Thoracic aorta (tissue), 2 donors: ENCODE measurements at places on chromosomes 2 and 18.

DNA sequence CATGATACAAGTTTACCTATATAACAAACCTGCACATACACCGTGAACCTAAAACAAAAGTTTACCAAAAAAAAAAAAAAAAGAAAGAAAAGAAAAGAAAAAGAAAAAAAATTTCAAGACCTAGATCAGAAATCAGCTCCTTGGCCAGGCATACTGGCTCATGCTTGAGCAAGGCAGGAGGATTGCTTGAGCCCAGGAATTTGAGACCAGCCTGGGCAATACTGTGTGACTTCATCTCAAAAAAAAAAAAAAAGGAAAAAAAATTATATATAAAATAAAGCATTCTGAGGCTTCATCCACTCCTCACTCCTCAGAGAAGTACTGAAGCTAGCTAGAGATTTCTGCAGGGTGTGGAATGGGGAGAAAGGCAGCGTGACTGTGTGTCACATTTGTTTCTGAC is 11.8 kb upstream of the PROC start:
- H3K36me3 ChIP-seq = no peaks in the 10 kb centered on the region
- no peaks in the 10 kb centered on the region for H3K27me3 ChIP-seq
- H3K4me3 ChIP-seq = no peak overlapping the region
- peaks cover 46% of the 10 kb centered on the region for H3K4me1 ChIP-seq
- DNase-seq = no peak
- H3K27ac ChIP-seq = peak overlapping the region; percentile 85

GRCh38 chr2:205133544-205133943 is 548.8 kb upstream of the NRP2 start:
- H3K27me3 ChIP-seq = no peaks in the 10 kb centered on the region
- DNase-seq = no peak
- H3K36me3 ChIP-seq = no peaks in the 10 kb centered on the region
- no peak overlapping the region for H3K4me3 ChIP-seq
- no peak overlapping the region for H3K27ac ChIP-seq
- no peaks in the 10 kb centered on the region for H3K4me1 ChIP-seq

DNA sequence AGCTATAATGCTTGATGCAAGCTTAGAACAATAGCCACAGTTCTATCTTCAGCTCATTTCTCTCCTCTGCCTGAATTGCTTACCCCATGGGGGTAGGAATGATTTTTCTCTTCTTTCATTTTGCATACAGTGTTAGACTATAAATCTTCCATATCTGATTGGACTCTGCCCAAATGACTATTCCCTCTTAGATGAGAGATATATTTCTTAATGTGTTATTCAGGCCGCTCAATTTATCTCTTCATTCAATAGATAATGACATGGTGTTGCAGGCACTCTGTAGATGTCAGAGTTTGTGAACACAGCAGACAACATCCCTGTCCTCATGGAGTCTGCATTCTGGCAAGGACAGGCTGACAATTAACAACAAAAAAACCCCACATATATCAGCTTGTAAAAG is 443.7 kb upstream of the CELF4 start:
- H3K36me3 ChIP-seq = no peaks in the 10 kb centered on the region
- DNase-seq = no peak
- no peaks in the 10 kb centered on the region for H3K4me1 ChIP-seq
- H3K4me3 ChIP-seq = no peak overlapping the region
- H3K27ac ChIP-seq = no peak overlapping the region

GRCh38 chr2:9538000-9538507 is 17.6 kb downstream of the ADAM17 start:
- peaks cover 27% of the 10 kb centered on the region for H3K4me1 ChIP-seq
- peak overlapping the region; percentile 32 for H3K4me3 ChIP-seq
- no peaks in the 10 kb centered on the region for H3K27me3 ChIP-seq
- H3K36me3 ChIP-seq = no peaks in the 10 kb centered on the region

DNA sequence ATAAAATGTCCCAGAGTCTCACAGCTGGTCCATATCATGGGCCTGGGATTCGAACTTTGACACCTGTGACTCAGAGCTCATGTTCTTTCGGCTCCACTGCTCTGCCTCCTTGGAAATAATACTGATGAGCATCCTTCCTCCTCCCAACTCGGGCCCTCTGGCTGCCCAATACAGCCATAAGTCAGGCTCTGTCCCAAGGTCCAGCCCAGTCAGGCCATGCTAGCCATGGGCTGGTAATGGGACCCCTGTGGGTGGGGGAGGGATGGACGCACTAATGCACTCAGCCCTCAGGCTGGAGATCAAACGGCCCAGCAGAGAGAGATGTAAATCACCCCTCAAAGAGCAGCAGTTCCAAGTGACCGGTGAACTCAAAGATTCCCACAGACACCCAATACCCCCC is 61.1 kb downstream of the DDX1 start:
- DNase-seq = no peak
- no peaks in the 10 kb centered on the region for H3K36me3 ChIP-seq
- H3K27me3 ChIP-seq = no peaks in the 10 kb centered on the region
- no peak overlapping the region for H3K27ac ChIP-seq

- no peaks in the 10 kb centered on the region for H3K27me3 ChIP-seq
- no peak overlapping the region for H3K27ac ChIP-seq
- no peaks in the 10 kb centered on the region for H3K4me1 ChIP-seq
- DNase-seq = no peak
These were observed 30.7 kb upstream of the FANCL start for GRCh38 chr2:58271826-58272225.

DNA sequence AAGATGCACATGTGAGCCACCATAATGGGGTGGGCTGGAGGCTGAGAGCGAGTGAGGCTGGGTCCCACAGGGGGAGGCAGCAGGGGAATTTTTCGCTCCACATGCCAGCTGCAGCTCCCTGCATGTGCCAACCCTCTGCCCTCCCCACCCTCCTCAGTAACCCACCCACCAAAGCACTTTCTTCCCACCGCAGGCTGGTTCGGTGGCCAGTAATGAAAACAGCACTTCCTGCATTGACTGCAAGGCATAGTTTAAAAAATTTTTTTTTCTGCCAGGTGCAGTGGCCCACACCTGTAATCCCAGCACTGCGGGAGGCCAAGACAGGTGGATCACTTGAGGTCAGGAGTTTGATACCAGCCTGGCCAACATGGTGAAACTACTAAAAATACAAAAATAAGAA is 147.5 kb upstream of the TTC39C start:
- H3K4me1 ChIP-seq = peaks cover 35% of the 10 kb centered on the region
- H3K36me3 ChIP-seq = no peaks in the 10 kb centered on the region
- DNase-seq = no peak
- no peak overlapping the region for H3K27ac ChIP-seq
- H3K27me3 ChIP-seq = no peaks in the 10 kb centered on the region

DNA sequence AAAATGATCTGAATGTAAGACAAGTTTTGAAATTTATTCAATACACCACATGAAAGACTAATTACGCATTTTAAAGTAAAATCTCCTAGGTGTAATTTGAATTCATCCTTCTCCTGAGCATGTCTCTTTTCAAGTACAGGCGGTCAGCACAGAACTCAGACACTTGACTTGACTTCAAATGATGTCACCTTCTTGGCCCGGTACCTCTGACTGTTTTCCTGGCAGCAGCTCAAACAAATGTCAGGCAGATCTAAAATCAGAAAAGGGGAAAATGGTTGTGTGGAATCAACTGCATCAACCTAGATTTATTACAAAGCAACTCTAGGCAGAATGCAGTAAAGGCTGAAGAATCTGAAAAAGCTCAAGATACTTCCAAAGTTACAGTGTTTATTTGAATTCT is 11.4 kb upstream of the PROKR1 start:
- no peaks in the 10 kb centered on the region for H3K27me3 ChIP-seq
- H3K4me3 ChIP-seq = no peak overlapping the region
- H3K36me3 ChIP-seq = no peaks in the 10 kb centered on the region

- H3K27ac ChIP-seq = no peak overlapping the region
- no peaks in the 10 kb centered on the region for H3K4me1 ChIP-seq
- no peaks in the 10 kb centered on the region for H3K27me3 ChIP-seq
- no peaks in the 10 kb centered on the region for H3K36me3 ChIP-seq
These were observed 254.3 kb downstream of the ACKR3 start for GRCh38 chr2:236823963-236824362.

GRCh38 chr18:60404486-60405085 is 32.0 kb upstream of the MC4R start:
- DNase-seq = no peak
- no peak overlapping the region for H3K4me3 ChIP-seq
- no peak overlapping the region for H3K27ac ChIP-seq
- H3K36me3 ChIP-seq = no peaks in the 10 kb centered on the region

GRCh38 chr2:39359453-39360038 is 77.5 kb downstream of the MAP4K3 start:
- DNase-seq = no peak
- no peak overlapping the region for H3K4me3 ChIP-seq
- no peaks in the 10 kb centered on the region for H3K36me3 ChIP-seq

GRCh38 chr2:227252831-227253230 is 72.2 kb upstream of the MFF start:
- H3K27me3 ChIP-seq = no peaks in the 10 kb centered on the region
- no peaks in the 10 kb centered on the region for H3K4me1 ChIP-seq
- no peak overlapping the region for H3K4me3 ChIP-seq
- DNase-seq = no peak

DNA sequence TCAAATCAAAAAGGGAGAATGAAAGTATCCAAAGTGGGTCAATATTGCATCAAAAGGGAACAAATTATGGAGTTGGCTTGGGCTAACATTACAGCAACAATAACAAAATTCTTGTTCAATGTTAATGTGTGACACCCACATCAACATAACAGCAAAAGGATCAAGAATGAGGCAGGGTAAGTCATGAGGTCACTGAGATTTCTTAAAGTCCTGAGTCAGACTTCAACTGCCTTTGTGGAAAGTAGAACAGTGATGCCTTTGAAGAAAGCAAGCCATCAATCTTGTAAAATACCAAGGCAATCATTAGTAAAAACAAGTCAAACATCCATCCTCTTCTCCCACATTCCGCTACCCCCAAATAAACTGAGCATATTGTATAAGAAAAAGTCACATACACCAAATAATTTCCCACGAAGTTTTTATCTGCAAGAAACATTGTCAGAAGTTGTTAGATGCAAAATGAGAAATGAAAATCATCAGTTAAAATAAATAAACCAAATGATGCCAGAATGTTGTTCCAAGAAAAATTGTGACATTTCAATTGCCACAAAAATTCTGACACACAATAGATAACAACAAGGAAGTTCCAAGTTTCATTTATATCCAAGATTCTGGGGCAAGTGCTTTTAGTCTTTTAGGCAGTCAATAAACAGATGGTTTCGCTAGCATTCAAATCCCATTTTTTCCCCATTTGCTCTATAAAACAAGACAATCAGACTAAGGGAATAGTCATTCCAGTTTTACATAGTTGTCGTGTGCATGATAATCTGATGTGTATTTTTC is 216.1 kb upstream of the SETBP1 start:
- no peaks in the 10 kb centered on the region for H3K27me3 ChIP-seq
- no peak overlapping the region for H3K4me3 ChIP-seq
- DNase-seq = no peak
- H3K27ac ChIP-seq = no peak overlapping the region

DNA sequence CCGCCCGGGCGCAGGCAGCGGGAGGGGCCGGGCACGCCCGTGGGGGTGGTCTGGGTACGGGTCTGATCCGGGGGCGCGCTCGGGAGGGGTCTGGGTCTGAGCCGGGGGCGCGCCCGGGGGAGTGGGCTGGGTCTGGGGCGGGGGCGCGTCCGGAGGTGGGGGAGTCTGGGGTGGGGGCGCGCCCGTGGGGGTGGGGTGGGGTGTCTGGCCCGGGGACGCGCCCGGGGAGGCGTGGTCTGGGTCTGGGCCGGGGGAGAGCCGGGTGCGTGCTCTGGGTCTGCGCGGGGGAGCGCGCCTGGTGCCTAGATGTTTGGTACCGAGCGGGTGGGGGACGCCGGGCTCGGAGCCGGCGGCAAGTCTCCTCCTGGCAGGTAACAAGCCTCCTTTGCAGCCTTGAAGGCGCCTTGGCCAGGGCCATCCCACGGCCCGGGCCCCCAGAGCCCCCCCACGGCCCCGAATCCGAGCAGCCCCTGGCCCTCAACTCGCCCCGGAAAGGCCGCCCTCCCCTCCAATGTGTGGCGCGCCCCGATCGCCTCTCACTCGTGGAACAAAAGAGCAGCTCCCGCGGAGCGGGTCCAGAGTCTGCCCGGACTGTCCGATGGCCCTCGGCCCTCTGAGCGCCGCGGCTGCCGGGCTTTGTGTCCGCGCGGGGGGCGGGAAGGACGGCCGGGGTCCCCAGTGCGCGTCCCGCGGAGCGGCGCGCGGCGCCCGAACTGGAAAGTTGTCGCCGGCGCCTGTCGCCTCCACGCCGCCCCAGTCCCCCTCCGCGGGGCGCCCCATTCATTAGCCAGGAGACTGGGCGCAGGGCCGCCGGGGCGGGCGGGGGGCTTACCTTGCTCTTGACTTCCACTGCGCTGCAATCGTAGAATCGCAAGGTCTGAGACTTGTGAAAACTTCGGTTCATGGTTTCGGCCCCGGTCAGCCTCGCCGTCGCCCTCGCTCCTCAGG is 595 bp downstream of the PARD6G start:
- no peaks in the 10 kb centered on the region for H3K27me3 ChIP-seq
- H3K36me3 ChIP-seq = no peaks in the 10 kb centered on the region
- no peak overlapping the region for H3K27ac ChIP-seq
- no peaks in the 10 kb centered on the region for H3K4me1 ChIP-seq
- H3K4me3 ChIP-seq = peak overlapping the region; percentile 79

- H3K4me3 ChIP-seq = no peak overlapping the region
- no peaks in the 10 kb centered on the region for H3K4me1 ChIP-seq
- H3K27ac ChIP-seq = no peak overlapping the region
- no peaks in the 10 kb centered on the region for H3K27me3 ChIP-seq
These were observed 10.4 kb downstream of the TXNL1 start for GRCh38 chr18:56627991-56628390.

DNA sequence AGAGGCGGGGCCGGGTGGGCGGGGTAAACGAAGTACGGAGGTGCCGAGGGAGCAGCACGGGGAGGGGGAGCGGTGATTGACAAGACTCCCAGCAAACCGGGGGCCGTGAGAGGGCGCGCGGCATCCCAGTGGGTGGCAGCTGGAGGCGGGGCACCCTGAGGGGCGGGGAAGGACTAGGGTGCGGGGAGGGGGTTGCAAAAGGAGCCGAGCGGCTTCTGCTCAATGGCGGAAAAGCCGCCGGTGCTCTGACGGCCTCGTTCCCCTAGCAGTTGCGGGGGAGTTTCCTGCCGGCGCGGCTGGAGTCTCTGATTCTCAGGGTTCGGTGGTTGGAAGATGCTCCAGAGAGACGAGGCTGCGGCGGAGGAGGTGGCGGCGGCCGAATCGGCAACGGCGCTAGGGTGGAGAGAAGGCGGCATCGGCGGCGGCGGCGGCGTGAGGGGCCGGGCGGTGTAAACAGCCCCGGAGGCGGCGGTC is at the start of gene PPM1B:
TSS of gene PPM1B (plus strand) at position 195 of the 474 bp plus-strand sequence. CDS start 32,325 bp downstream, outside the sequence.
- DNase-seq = no peak
- H3K4me1 ChIP-seq = peaks cover 29% of the 10 kb centered on the region
- H3K4me3 ChIP-seq = peak within 1 kb of the TSS; percentile 89

GRCh38 chr2:178365116-178365515 is 85.9 kb downstream of the PRKRA start:
- H3K27ac ChIP-seq = no peak overlapping the region
- H3K4me1 ChIP-seq = no peaks in the 10 kb centered on the region
- no peaks in the 10 kb centered on the region for H3K36me3 ChIP-seq
- H3K4me3 ChIP-seq = no peak overlapping the region
- DNase-seq = no peak
- no peaks in the 10 kb centered on the region for H3K27me3 ChIP-seq

- no peaks in the 10 kb centered on the region for H3K36me3 ChIP-seq
- H3K4me3 ChIP-seq = no peak overlapping the region
- H3K27me3 ChIP-seq = no peaks in the 10 kb centered on the region
- H3K27ac ChIP-seq = no peak overlapping the region
- no peak for DNase-seq
- peaks cover 27% of the 10 kb centered on the region for H3K4me1 ChIP-seq
These were observed 160.5 kb downstream of the SETBP1 start for GRCh38 chr18:44841221-44841620.

GRCh38 chr2:211903961-211904360 is 634.6 kb downstream of the ERBB4 start:
- H3K36me3 ChIP-seq = no peaks in the 10 kb centered on the region
- H3K27ac ChIP-seq = no peak overlapping the region
- no peaks in the 10 kb centered on the region for H3K27me3 ChIP-seq
- no peak overlapping the region for H3K4me3 ChIP-seq
- H3K4me1 ChIP-seq = peaks cover 16% of the 10 kb centered on the region
